NCI-H526 treated with DMSO at 0.1 percent for 48 hours (cell line): ENCODE measurements at places on chromosomes 1 and 21.

DNA sequence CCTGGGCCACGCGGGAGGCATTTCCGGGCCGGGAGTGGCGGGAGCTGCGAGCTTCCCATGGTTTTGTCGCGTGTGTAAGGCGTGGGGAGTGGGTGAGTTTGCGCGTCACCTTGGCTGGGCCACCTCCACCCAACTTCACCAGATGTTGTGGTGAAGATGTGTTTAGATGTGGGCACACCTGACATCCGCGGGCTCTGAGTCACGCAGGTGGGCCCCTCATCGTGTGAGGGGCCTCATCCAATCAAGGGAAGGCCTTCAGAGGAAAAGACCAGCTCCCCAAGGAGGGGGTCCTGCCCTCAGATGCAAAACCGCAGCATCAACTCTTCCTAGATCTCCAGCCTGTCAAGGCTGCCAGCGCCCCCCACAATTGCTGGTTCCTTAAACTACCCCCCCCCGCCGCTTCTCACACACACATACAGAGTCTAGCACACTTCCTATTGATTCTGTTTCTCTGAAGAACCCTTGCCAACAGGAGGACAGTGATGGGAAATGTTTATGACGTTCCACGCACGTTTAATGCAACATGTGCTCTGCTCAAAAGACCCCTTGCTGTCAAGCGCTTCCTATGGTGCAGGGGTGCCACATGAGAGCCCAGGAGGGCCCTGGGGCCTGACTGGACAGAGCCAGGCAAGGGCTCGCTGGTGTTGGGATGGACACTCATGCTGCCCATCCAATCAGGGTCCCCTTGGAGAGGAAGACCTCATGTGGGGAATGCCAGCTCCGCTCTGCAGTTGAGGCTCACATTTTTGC lies 11.9 kb downstream of the ACTRT2 start:
- DNase-seq = no peak

GRCh38 chr1:161954466-161954865 lies 69.2 kb downstream of the OLFML2B start:
- no peak for DNase-seq

- no peak for DNase-seq
Measured at GRCh38 chr1:219144658-219145315, 28.9 kb upstream of the LYPLAL1 start.

GRCh38 chr1:247961791-247962190 lies 3.2 kb upstream of the OR2AK2 start:
- no peak for DNase-seq

- DNase-seq = no peak
Measured at GRCh38 chr1:76351655-76352054, 277.1 kb downstream of the ST6GALNAC3 start.

- no peak for DNase-seq
Measured at GRCh38 chr1:165988275-165988674, 160.9 kb downstream of the UCK2 start.

- no peak for DNase-seq
Measured at GRCh38 chr1:179587336-179587735, 4.3 kb upstream of the TDRD5 start.

DNA sequence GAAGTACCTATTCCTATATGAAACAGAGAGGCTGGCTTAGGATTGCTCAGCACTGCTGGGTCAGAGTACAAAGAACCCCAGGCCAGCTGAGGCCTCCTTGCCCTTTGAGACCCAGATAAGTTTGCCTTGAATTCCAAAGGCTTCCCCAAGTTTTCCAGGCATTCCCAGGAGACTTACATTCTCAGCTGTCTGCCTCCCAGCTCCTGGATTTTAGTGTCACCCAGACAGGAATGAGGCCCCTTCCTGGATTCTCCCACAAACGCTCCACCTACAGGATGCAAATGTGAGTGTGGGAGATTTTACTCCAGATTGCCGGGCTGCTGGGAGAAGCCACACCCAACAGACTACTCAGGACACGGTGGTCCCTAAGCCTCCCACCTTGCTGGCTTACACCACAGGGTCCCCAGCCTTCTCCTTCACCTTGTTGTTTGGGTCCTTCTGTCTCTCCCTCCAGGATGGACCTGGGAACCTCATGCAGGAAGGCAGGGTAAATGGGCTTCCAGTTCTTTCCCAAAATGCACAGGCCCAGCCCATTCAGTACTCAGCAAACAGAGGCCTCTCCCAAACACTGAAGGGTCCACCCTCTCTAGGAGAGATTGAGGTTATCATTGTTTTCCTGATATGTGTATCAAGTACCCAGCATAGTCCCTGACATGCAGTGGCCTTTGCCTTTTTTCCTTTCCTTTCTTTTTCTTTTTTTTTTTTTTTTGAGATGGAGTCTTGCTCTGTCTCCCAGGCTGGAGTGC lies 10.6 kb downstream of the RHBG start:
- peak; percentile 70 for DNase-seq

DNA sequence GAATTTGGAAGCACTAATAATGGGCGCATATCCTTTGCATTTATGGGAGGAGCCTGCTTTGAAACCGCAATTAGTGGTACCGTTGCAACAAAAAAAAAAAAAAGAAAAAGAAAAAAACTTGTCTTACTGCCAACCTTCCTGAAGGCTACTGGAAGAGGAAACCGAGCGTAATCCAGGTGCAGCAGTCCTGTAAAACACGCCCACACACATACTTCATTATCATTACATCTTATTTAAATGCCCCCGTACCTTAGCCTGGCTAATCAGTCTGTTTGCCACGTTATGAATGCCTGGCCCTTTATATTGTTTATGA lies 686 bp upstream of the ZNF281 start:
- peak; percentile 74 for DNase-seq

GRCh38 chr1:243731301-243731891 lies 118.6 kb downstream of the AKT3 start:
- DNase-seq = no peak

DNA sequence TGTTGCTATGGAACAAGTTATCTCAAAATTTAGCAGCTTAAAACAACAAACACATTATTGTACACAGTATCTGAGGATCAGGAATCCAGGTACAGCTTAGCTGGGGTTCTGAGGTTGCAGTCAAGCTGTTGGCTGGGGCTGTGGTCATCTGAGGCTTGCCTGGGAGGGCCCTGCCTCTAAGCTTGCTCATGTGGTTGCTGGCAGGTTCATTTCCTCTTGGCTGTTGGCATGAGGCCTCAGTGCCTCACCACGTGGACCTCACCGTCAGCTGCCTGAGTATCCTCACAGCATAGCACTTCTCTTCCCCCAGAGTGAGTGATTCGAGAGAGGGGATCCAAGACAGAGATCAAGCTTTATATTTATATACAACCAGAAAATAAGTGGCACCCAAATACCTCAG lies 18.6 kb downstream of the NTPCR start:
- no peak for DNase-seq

DNA sequence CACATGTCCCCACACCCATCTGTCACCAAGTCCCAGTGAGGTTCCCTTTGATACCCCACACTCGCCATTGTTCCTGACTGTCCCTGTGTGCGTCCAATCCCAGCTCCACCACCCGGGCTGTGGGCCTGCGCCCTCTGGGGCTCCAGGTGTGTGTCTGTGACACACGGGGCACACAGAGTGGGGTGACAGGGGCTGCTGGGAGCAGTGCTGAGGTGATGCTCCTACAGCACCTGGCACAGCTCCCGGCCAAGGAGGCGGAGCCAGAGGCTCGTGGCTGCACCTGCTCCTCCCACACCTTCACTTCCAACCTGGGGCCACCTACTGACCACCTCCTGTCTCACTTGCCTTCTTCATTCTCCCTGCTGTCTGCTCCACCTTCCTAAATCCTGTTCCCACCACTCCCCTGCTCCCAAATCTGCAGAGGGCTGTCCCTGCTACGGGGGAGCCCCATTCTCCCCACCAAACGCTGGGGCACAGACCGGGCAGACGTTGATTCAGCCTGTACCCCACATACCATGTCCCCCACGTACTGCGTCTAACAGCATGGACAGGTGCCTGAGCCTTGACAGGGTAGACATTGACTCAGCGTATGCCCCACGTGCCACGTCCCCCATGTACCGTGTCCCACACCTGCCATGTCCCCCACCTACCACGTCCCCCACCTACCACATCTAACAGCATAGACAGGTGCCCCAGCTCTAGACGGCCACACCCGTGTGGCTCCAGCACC lies 16.4 kb downstream of the WDR4 start:
- DNase-seq = no peak

GRCh38 chr1:224245188-224245587 lies 62.1 kb downstream of the DEGS1 start:
- no peak for DNase-seq

DNA sequence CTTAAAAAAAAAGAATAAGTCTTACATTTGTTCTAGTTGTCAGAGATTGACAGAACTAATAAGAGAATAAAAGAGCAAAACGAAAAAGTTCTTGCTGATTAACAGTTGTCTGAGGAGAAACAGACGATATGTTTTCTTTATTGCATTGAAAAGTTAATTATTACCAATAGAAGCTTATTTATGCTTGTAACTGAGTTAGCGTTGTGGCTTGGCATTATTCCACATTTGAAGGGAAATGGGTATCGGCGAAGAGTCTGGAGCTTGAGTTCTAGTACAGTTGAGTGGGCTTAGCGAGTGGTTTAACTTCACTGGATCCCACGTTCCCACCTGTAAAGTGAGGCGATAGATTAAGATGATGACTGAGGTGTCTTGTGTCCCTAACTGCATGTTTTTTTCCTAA lies 109.0 kb downstream of the SDCCAG8 start:
- no peak for DNase-seq

DNA sequence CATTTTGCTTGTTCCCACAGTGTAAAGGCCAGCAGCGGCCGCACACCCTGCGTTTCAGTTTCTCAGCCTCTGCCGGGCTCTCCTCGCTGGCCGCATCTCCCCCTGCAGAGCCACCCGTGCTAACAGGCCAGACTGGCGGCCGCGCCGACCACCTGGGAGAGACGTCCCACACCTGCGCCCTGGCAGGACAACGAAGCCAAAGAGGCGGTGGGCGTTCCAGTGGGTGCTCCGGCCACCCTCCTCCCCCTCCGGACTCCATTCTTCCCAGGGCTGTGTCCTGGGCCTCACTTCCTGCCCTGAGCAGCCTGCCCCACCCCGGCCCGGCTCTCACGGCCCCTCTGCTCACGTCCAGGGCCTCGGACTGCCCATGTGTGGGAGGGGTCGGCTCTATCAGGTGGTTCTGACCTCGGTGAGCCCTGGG lies 31.9 kb upstream of the SLC19A1 start:
- no peak for DNase-seq

DNA sequence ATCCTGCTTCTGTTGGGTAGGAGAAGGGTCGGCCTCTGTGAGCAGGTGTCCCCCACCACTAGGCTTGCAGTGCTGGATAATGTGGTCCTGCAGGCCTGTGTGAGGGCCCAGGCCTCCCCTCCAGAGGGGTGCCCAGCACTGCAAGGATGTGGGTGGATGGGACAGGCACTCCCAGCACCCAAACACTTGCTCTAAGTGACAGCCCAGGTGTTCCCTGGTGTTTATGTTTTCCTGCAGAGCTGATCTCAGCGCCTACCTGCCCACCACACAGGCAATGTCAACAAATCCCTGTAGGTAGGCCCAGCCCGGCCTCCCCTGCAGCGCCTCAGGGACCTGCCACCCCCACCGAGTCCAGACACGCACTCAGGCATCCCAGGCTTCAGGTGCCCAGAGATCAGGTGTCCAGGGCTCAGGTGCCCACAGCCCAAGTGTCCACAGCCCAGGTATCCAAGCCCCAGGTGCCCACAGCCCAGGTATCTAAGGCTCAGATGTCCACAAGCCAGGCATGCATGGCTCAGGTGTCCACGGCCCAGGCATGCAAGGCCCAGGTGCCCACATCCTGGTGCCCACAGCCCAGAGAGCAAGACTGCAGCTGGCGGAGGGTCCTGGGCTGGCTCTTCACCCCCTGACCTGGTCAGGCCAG lies 59.2 kb downstream of the WNT9A start:
- no peak for DNase-seq

- DNase-seq = peak; percentile 98
Measured at GRCh38 chr1:14524826-14525636, 73.5 kb upstream of the KAZN start.

GRCh38 chr1:155729031-155729898 lies 40.4 kb downstream of the DAP3 start:
- peak; percentile 72 for DNase-seq

GRCh38 chr1:13865851-13866250 lies 165.9 kb downstream of the PRDM2 start:
- DNase-seq = no peak

- DNase-seq = no peak
Measured at GRCh38 chr1:52836035-52836434, 6.5 kb upstream of the ZYG11A start.

- DNase-seq = no peak
Measured at GRCh38 chr1:63920154-63921117, 146.6 kb downstream of the ROR1 start.

DNA sequence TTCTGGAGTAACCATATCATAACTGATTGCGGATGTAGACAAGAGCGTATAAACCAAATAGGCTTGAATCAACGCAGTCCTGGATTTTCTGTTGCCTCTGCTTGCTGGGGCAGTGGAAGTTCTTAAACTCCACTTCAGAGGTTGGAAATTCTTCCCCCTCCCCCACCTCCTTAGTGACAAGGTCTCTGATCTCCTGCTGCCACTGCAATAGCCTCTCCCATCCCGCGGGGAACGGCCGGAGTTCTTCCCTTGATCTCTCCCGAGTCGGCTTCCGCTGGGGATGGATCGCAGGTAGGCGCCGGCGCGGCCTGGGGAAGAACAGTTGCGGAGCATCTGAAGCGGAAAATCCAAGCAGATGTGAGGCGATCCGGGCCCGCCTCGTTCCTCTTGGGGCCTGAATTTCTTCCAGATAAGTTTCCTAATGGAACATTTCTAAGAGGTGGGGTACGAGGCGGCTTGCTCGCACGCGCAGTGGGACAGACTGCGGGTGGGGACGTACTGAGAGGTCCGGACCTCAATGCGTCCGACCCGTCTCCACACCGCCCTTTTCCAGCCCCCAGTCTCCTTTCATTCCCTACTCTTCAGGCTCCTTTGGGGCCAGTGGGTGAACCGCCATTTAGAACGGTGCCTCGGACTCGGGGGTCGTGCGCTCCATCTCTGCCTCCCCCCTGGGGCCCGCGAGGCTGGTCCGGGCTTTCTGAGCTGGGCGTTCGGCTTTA lies 3.1 kb upstream of the SIM2 start:
- no peak for DNase-seq

- DNase-seq = no peak
Measured at GRCh38 chr1:180548686-180549317, 10.0 kb upstream of the OVAAL start.

GRCh38 chr21:15014221-15014620 lies 50.6 kb downstream of the NRIP1 start:
- no peak for DNase-seq

DNA sequence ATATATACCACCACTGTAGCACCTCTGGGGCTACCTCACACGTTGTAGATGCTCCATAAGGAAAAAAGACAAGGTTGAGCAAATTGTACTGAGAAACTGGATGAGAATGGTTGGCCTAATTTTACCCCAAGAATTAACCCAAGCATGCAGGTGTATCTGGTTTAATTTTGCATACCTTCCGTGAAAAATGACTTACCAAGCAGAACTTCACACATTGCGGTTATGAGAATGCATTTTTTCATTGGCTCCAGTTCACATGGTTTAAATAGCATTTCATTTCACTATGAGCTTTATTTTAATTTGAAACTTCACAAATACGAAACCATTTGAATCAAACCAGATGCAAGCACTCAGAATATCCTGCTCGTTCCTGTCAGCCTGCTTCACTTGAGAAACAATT lies 512.2 kb downstream of the LTN1 start:
- no peak for DNase-seq

- DNase-seq = no peak
Measured at GRCh38 chr1:54843449-54843848, 42.3 kb upstream of the TTC22 start.
